Activated CD4-positive, alpha-beta memory T cell treated with anti-CD3 and anti-CD28 coated beads, Interleukin-2, amount 10 ng/mL, durations not matched to agents 7 days and 5 days (primary cell): ENCODE measurements at places on chromosomes 7 and 10. TPM values are rescaled to one million over a fixed set of nuclear protein-coding genes. Genes with fewer than 3 reads are reported as not detected.

- DNase-seq = no peak
Observed at GRCh38 chr7:151491859-151492258, 27.8 kb downstream of the RHEB start.

DNA sequence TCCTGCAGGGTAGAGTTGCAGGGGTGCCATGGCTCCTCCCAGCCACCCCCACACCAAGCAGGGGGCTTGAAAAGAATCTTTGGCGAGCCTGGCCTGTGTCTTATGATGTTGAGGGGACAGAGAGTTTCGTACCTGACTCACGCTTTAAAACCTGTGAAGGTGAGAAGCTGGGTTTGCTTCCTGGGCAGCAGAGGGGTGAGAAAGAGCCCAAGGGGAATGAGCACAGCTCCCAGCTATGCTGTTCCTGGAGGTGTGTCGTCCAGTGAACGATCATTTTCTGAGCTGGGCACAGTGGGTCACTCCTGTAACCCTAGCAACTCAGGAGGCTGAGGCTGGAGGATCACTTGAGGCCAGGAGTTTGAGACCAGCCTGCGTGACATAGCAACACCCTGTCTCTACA is 13.5 kb upstream of the ADRB1 start:
- DNase-seq = no peak

GRCh38 chr7:7709291-7709690 is 9.1 kb downstream of the RPA3 start:
- DNase-seq = no peak

LIPK gene
- not detected for total RNA-seq
